ENCODE measurements at places on chromosomes 12 and 14.

- no peak for DNase-seq
Observed at GRCh38 chr14:76995279-76996035, 33.1 kb downstream of the IRF2BPL start.

- no peak for DNase-seq
Observed at GRCh38 chr12:4074129-4074528, 199.4 kb upstream of the CCND2 start.

GRCh38 chr12:19764408-19764807 is 325.1 kb downstream of the AEBP2 start:
- no peak for DNase-seq

GRCh38 chr14:61369454-61369810 is 48.1 kb downstream of the PRKCH start:
- DNase-seq = no peak

GRCh38 chr12:52306731-52307130 is 14.5 kb downstream of the KRT83 start:
- no peak for DNase-seq

- no peak for DNase-seq
Observed at GRCh38 chr14:23407516-23408306, at the start of gene MYH6. TSS of gene MYH6 (minus strand) at chr14:23408273. CDS start at chr14:23407223, 1,050 bp downstream.

DNA sequence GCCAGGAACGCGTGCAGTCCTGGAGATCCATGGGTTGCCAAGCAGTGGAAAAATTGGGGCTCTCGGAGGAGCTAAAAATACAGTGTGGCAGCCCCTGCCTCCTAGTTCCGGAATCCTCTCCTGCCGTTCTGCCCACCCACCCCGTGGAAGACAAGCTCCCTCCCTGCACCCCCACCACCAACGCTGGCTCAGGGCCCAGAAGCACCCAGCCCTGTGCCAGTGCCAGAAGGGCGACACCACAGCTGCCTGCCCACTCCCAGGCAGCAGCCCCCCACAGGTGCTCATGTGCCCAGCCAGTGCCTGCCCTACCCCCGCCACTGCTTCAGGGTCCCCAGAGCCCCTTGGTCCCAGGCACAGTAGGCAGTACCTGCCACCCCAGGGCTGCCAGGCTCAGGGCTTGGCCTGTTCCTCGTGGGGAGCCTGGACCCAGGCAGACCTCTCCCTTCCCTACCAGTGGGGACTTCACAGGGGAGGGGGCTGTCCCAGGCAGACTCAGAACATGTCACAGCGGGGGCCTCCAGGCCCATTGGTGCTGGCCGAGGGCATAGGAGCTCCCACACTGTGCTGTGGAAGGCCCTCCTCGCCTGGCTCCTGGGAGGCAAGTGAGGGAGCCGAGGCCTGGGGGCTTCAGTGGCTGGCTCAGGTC is 7.4 kb downstream of the INF2 start:
- no peak for DNase-seq

DNA sequence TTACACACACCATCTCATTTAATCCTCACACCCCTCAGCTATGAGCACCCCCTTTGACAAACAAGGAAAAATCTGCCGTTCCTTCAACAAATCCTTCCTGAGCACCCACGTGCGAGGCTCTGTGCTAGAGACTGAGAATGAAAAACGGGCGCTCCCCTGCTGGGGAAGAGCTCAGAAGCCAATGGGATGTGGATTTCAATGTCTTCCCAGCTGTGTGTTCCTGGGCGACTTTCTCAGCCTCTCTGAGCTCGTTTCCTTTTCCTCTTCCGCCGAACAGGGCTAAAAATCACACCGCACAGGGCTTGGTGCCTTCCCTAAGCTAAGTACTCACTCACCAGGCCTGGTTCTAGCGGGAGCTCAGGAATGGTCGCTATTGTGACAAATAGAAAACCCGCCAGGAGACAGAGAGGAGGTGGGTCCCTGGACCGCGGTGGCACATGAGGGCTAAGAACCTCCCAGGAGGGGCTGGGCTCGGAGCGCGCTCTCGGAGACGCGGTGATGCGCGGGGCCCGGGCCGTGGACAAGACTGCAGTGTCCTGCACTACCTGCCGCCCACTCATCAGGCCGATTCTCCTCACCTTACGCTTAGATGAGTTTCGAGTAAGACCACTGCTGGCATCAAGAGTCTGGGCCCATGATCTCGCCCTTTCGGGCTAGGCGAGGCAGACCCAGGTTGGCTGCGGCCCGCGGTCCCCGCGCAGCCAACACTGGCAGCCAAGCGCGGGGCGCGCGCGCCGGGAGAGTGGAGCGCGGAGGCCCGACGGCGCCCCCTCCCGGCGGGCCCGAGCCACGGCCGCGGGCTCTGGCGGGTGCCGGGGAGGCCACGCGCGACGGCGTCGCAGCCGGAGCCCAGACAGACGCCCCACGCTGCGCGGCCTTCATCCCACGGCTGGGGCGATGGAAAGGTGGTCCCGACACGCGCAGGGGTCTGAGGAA is 17.0 kb downstream of the ZDHHC22 start:
- peak; percentile 65 for DNase-seq

GRCh38 chr14:95619785-95620417 is 66.3 kb upstream of the TCL1B start:
- DNase-seq = no peak

GRCh38 chr12:113439606-113440030 is 17.4 kb downstream of the SDSL start:
- no peak for DNase-seq

DNA sequence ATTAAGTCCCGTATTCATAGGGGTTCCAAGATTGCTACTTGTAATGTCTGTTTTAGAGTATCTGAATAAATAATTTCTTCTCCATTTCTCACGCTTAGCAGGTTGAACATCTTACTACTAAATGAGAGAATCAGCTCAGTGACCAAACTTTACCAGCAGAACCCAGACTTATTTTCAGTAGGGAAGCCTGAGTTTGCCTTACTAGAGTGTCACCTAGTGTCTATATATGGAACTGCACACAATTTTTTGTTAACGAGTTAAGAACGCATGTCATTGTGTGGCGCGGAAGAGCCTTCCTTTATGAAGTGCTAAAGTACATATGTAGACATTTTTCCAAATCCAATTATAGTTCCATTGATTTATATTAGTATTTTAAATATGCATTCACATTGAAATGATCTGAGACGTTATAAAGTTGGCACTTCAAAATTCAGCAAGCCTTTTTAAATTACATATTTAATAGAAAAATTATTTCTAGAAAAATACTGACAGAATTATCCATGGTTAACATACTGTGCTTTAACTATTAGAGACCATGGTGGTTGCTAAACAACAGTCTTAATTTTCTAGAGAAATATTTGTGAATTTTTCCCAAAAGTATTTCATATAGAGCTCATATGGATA is 88.3 kb downstream of the RPS29 start:
- no peak for DNase-seq

DNA sequence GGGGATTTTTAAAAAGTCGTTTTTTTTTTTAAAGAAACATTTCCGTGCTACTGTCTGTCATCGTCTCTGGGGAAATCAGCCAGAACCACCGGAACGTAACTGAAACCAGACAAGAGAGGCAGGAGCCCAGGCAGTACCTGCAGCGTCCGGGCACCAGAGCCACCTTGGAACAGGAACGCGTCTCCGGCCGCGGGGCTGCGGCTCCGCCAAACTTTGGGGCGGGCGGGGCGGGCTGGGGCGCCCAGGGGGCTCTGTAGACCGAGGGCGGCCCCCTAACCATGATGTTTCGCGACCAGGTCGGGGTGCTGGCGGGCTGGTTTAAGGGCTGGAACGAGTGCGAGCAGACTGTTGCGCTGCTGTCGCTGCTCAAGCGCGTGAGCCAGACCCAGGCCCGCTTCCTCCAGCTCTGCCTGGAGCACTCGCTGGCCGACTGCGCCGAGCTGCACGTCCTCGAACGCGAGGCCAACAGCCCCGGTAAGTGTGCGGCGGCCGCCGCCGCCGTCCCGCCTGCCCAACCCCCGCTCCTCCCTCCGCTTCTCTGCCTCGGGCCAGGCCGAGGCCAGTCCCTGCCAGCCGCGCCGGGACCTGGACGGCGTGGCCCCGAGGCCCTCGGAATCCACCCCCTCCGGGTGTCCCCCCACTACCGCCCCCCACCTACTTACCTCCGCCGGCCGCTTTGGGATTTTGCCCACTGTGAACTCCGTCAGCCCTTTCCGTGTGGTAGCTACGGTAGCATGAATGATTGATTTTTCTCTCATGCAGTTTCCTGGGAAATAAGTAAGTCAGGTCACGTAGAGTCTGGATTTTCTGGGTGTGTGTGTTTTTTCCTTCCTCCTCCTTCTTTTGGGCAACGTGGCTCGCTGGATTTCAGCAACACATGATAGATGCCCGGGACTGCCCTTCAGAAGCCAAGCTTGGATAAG is 972 bp downstream of the SAMD4A start:
- peak; percentile 18 for DNase-seq

DNA sequence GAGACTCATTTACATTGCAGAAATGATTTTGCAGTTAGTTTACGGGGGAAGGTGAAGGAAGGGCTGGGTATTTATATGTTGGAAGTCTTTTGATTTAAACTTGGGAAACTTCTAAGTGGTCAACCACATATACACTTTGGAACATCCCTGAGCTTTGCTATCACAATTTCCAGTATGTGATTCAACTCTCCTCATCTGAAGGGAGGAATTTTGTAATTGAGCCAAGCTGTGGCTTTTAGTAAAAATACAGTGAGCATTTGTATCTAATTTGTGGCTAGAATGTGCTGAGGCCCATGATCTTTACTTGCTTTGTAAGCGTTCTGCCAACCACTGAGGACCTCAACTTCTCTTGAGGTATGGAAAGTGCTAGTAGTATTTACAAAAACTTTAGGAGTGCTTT is 235.0 kb upstream of the PDZRN4 start:
- DNase-seq = no peak

- no peak for DNase-seq
Observed at GRCh38 chr12:131381716-131382430, 329.0 kb upstream of the SFSWAP start.

DNA sequence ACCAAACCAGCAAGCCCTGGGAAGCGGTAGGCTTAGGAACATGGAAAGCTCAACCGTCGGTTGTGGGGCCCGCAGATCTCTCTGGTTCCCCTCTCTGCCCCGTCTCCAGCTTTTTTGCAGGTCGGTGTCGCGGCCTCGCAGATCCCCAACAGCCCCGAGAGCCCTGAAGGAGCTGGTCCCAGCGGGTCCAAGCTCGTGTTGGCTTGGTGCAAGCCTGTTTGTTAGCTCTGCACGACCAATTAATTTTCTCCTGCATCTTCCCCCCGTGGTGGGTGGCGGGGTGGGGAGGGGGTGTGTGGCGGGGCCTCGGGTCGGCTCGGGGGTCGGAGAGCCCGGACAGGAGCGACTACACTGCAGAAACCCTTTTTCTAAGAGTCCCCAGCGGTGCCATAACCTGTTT is 449 bp upstream of the SLC24A4 start:
- DNase-seq = no peak

- peak; percentile 47 for DNase-seq
Observed at GRCh38 chr12:68119724-68120211, 39.8 kb downstream of the IFNG start.

DNA sequence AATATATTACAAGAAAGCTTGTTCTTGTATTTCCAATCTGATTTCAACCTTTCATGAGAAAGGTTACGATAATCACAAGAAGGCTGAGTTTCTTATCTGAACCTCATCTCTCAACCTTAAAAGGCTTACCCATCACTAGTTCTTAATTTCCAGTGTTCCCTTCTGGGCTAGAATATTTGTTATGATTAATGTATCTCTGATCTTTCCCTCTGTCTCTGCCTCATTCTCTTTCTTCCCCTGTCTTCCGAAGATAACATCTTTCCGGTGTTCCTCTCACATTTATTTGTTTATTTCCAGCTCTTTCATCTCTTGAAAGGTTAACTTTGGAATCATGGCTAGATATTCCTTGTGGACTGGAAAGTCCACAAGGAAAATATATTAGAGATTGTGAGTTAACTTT is 255.9 kb downstream of the SLC6A15 start:
- no peak for DNase-seq

DNA sequence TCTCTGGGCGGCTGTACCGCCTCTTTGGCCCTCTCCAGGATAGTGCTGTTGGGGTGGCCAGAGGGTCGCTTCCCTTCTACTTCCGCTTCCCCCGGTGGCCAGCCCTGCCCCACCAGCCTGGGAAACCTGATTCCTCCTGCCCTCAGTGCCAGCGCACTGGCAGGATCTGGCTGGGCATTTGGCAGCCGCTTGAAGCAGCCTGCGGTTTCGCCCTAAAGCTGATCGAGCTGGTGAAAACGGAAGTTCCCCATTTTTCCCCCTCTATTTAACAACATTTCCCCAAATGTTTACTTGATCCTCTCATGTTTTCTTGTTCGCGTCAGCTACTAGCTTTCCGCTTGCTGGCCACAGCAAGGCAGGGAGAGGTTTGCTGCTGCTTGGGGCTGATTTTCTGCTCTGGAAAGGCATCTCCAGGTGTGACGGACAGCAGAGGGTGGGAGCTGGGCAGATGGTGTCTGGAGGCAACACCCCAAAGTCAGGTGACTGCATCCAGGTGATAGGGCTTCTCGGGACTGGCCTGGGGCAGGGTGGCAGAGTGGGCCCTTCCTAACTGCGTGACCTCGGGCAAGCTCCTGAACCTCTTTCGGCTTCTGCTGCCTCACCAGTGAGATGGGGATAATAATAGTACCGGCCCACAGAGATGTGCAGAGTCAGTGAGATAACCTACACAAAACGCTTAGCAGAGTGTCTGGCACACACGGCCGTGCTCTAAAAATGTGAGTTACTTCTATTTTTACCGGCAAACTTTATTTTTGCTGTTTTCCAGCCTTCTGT is 53.1 kb downstream of the TSPAN9 start:
- DNase-seq = no peak

DNA sequence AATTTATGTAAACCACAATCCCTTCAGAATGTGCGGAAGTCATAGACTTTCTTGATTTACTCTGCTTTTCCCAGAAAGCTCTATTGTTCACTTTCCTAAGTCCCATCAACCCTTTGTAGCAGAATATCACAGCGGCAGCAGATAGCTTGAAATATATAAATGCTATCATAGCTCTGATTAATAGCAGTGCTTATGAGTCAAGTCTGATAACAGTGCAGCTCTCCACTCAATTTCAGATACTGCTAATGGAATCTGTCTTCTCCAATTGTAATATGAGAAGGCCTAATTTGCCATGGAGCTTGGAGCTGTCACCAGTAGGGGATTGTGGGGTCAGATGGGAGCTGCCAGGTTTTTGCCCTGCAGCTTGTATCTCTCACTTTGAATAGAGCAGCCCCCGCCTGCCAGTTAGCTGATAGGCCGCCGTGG is 10.9 kb downstream of the TMEM260 start:
- no peak for DNase-seq

- no peak for DNase-seq
Observed at GRCh38 chr12:22399464-22400180, 65.1 kb upstream of the ST8SIA1 start.

DNA sequence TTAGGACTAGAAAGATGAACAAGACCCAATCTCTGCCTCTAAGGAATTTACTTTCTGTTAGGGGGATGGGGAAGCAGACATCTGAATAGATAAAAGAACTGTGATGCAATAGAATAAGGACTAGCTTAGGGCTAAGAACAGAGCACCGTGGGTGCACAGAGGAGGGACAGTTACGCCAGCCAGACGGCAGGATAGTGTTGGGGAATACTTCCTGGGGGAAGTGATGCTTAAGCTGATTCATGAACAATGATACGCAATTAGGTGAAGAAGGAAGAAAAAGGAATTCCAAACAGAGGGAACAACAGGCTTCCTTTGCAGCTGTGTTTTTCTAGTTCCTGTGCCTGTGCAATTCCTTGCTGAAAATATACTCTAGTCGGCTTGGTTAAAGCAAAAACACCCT is 501.1 kb downstream of the APAF1 start:
- no peak for DNase-seq

- no peak for DNase-seq
Observed at GRCh38 chr12:1529862-1530591, 64.4 kb downstream of the FBXL14 start.

All from activated T-helper 9 cell treated with anti-CD3 and anti-CD28 coated beads, Interleukin-2, amount 50 U/mL, for 16 hours (primary cell).